ENCODE measurements at places on chromosomes 2 and 18.

DNA sequence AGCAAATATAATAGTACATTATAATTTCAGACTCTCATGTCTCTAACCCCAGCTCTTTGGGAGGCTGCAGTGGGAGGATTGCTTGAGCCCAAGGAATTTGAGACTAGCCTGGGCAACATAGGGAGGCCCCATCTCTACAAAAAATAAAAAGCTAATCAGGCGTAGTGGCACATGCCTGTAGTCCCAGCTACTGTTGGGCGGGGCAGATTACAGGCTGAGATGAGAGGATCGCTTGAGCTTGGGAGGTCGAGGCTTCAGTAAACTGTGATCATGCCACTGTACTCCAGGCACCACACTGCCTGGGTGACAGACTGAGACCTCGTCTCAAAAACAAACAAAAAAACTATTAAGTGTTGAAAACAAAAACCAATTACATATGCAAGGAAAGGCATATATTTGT, 123.0 kb upstream of the MYO3B start:
- no peak for DNase-seq

GRCh38 chr2:125070726-125071505, 1045.8 kb downstream of the CNTNAP5 start:
- no peak for DNase-seq

DNA sequence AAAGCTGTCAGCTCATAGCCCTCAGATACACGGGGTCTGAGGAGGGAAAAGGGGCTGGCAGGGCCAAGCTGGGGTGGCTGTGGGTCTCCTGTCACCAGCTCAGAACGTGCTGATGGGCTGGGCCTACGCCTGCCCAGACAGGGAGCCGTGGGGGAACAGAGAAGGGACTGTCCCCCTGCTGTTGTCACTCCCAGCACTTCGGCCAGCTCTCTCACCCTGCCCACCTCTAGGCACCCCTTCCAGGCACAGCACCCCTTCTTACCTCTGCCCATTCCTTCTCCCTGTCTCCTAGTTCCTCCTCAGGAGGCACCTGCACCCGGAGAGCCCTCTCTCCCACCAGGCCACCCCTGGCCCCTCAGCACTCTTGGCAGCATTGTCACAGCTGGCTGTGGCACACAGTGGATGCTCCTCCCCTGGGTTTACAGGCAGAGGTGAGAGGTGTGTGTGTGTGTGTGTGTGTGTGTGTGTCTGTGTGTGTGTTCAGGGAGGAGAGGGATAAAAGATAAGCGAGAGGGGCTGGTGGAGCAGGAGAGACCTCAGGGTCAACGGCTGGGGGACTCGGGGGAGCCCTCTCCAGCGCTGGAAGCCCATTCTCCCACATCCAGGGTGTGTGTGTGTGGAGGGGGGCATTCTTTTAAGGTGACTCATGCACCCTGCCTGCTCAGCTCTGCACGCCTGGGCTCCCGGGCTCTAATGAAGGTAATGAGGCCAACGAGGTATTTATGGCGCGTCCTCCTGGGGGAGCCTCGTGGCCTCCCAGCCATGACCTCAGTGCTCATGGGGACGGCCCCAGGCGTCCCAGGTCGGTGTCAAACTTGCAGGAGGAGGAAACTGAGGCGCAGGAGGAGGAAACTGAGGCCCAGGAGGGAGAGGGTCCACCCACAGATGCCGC, 66.1 kb upstream of the SMAD7 start:
- DNase-seq, result no peak

DNA sequence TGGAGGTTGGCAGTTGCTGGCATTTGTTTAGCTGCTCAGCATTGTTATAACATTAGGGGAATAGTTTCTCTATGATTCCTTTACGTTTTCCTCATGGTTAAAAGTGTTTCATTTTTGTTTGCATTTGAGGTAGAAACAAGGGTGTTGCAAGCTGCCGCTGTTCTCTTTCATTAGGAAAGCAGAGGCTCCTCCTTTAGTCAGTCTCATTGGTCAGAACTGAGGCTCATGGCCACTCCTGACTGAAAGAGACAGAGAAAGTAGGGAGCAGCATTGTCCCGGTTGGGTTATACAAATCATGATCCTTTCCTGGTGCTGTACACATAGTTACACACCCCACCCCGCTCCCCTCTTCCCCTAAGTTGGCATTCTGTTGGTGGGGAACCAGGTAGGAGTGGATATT, 59.8 kb upstream of the PTH2R start:
- DNase-seq, result no peak
